ENCODE measurements at places on chromosomes 2 and 18.

DNA sequence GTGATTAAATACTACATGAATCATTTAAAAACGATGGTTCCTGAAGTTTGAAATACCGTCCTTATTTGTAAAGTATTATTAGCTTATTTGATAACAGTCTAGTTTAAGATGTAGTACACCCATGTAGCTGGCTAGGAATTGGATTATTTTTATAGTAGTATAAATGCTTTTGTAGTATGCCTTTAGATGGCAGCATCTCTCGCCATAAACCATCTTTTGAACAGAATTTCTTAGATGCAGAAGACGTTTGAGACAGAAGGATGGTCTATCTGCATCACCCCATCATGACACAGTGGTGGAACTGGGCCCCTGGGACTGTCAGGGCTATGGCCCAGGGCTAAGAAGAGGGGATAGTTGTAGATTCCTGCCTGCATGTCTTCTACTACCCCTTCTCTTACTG, 152.7 kb downstream of the WDSUB1 start:
- no peak for DNase-seq

- no peak for DNase-seq
These were observed 185.8 kb upstream of the ARL4C start for GRCh38 chr2:234682492-234683228.

DNA sequence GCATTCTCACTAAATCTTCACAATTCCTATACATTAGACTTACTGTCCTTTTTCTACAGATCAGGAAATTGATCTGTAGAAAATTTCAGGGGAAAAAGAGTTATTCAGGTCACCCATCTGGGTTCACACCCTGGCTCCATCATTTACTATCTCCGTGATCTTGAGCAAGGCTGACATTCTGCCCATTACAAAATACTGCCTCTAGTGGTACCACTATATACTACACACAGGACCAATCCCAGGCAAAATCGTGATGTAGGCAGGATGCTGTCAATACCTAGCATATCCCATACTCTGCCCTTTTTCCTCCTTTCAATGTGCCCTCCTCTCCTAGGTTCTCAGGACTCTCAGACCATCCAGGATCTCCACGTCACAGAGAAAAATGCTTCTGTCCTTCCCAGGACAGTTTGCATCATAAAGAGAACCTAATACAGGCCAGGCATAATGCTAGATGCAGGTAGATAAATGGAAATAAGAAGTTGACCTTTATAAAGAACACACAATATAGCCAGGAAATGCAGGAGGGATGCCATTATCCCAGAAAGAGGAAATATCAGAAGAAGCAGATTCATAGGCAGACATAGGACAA, 101.9 kb downstream of the CDH20 start:
- DNase-seq = no peak

DNA sequence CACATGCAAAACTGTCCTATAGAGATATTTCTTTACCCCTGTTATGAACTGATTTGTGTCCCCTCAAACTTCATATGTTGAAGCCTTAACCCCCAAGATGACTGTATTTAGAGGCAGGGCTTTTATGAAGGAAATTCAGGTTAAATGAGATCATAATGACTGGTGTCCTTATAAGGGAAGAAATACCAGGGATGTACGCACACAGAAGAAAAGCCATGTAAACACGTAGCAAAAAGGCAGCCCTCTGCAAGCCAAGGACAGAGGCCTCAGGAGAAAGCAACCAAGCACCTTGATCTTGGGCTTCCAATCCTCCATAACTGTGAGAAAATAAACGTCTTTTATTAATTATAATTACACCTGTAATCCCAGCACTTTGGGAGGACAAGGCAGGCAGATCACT, 101.3 kb upstream of the NDUFV2 start:
- no peak for DNase-seq

- no peak for DNase-seq
These were observed 496 bp downstream of the SUCLG1 start for GRCh38 chr2:84458551-84459017.

DNA sequence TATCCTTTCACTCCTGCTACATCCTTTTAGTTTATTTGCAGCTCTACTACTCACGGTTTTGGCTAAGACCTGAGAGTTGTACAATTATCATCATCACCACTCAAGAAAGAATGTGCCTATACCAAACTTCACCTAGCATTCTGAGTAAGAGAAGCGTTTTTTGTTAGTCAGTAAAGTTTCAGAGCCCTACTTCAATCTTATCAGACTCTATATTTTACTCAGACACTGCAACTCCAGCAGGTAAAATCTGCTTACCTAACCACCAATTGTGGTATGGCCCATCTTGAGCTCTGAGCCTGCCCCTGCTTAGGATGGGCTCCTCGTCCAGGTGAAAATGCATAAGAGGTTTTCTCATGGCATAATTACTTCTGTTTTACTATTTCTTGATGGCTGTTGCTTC, 37.1 kb downstream of the ICOS start:
- DNase-seq = no peak

DNA sequence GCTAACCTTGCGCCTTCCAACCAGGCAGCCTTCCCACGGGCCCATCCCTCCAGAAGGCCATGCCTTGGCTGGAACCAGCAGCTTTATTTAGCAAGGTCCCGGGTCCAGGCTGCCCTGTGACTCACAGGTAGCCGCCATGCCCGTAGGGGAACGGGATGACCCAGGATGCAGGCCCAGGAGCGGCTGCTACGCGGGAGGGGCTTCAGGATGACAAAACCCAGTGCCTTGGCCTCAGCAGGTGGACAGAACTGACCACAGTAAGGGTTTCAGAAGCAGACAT, 63.3 kb downstream of the RTP5 start:
- no peak for DNase-seq

DNA sequence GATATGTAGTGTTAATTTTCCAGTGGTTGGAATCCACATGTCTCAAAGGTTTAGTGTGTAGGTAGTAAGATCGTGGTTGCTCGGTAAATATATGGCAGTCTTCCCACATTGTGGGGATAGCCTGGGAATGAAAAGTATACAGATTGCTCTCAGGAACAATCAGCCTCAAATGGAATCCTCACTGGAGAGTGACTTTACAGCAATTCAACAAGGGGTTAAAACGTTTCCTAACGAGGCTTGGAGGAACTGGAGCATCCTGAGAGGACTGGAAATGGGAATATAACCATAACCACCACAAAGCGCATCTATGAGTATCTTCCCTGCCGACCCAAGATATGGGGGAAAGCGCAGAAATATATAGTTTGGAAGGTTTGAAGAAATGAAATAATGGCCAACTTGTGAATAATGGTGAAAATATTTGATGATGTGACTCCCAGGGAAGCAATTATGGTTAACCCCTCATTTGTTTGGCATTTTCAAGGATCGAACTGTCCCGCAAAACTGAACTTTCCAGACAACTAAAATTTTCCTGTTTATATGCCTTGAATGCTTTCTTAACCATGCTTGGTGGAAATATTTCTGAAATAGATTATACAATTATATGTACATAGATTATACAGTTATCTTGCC, 100.7 kb upstream of the FOSL2 start:
- no peak for DNase-seq

DNA sequence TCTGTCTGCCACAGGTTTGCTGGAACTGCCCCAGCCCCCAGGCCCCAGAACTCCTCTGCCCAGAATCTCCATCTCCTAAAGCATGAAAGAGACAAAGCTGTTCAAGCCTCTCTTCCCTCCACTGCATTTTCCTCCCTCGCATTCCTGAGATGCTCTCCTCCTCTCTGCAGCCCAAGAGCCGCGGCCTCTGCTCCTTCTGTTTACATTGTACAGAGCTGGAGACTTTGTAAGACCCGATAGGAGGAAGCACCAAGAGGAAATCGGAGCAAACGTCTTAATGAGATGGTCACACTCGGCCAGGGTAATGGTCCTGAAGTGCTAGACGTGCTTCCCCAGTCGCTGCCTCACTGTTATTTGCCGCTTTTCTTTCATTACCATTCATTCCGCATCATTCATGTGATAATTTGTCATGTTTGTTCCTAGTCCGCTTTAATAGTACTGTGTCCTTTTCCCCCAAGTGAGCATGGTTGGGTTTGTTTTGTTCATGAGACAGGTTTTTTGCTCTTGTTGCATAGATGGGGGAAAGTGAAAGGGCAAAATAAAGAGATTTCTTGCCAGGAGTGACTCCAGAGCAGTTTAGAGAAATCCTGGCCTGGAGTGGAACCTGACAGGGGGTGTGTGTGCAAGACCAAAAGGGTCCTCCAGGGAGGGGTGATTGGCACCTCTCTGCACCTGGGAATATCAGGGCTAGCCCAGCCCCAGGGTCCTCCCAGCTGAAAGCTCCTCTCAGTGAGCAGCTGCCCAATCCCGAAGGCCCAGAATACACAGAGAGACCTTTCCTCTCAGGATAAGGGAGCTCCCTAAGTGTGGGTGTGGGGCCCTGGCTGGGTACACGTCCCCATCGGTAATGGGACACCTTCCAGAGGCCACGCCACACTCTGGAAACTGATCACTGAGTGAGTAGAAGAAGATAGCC, 44.9 kb upstream of the ID2 start:
- no peak for DNase-seq

GRCh38 chr2:223262946-223263345, 211.0 kb downstream of the KCNE4 start:
- no peak for DNase-seq

GRCh38 chr2:43186679-43187374, 39.6 kb downstream of the ZFP36L2 start:
- no peak for DNase-seq

DNA sequence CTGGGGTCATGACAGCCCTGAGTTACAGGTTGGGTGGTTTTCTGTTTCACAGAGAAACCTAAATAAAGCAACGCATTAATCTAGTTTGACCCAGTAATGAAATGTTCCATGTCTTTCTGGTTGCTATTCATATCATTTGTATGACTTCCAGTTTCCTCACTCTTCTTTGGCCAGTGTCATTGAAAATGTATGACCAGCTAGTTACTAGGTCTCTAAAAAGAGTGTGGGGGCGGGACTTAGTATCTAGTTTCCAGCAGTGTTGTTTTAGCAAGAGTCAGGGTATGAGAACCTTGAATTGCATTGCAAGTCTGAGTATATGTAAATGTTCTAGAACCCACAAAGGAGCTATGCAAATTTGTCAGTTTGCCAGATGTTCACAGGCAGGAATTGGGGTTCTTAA, 47.7 kb downstream of the SLC9A2 start:
- DNase-seq = no peak

DNA sequence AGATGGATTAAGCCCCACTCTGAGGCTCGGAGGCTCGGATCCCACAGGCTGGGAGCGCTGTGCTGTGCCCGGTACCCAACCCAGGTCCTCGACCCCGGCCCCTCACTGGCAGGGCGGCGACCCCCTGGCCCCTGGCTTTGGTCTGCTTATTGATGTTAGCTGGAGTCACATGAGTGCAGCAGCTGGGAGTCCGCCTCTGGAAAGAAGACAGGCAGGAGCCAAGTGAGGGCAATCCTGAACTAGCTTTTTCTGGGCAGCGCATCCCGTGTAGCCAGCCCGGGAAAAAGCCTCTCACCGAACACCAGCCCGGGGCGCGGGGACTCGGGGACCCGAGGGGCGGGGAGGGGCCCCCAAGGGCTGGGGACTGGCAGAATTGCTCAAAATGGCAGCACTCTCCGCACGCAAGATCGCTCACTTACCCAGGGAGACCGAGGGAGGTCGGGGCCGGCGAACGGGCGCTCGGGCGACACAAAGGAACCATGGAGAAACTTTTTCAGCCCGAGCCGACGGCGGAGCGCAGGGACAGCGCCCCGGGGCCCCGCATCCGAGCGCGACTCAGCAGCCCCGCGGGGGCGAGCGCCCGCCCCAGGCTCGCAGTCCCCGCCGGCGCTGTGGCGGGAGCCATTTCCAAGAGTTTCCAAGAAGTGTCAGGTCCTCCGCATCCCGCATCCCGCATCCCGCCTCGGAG, 567 bp downstream of the TMEM200C start:
- no peak for DNase-seq

- no peak for DNase-seq
These were observed 31.4 kb downstream of the KCNIP3 start for GRCh38 chr2:95328358-95329125.

DNA sequence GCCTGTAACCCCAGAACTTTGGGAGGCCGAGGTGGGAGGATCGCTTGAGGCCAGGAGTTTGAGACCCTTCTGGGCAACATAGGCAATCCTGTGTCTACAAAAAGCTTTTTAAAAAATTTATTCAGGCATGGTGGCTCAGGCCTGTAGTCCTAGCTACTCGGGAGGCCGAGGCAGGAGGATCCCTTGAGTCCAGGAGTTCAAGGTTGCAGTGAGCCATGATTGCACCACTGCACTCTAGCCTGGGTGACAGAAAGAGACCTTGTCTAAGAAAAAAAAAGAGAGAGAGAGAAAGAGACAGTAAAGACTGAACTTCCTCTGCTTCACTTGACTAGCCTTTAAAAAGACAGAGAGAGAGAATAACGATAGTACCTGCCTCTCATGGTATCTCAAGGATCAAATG, 62.4 kb downstream of the INPP5D start:
- DNase-seq = no peak

DNA sequence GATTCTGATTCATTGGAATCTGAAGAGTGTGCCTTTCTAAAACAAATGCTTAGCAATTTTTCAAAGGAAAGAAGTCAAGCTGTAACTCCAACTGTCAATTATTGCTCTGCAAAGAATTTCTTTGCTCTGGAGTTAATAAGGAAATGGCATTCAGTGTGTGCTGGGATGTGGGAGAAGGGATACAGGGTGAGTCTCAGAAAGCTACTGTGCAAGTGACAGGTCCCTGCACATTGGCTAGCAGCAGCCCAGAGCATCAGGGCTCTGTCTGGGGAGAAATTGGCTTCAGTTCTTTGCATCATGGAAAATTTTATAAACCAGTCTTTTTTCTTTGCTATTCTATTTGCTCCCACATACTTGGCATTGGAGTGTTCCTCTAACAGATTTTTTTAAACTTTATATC, 1.1 kb upstream of the SYT4 start:
- no peak for DNase-seq

GRCh38 chr18:43129946-43130524, 14.6 kb upstream of the RIT2 start:
- DNase-seq = no peak

DNA sequence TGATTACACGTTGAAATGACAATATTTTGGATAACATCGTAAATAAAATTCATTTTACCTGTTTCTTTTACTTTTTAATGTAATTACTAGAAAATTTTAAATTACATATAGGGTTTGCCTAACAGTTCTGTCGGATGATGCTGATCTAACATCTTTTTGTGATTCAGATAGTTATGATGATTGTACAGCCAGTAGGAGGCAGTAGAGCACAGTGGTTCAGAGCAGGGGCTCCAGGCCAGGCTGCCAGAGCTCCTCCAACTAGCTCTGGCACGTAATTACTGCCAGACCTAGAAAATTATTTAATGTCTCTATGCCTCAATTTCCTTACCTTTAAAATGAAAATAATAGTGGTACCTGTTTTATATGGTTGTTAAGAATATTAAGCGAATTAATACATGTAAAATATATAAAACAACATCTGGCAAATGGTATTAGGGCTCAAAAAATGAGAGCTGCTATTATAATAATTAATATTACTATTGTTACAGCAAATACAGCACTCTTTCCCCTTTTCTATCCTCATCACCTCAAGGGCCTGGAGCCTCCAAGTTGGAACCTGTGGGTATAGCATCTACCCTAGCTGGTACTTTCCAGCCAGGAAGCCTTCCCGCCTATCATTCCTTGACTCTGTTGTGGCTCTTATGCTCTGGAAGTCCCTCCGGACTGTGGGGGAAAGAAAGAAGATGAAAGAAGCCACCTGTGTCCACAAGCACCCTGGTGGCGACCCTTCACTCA, 47.7 kb upstream of the PLA2R1 start:
- no peak for DNase-seq

GRCh38 chr2:44768438-44769236, 172.9 kb upstream of the SIX3 start:
- no peak for DNase-seq

Data from stimulated activated CD8-positive, alpha-beta memory T cell treated with anti-CD3 and anti-CD28 coated beads, Interleukin-2, amount 100 ng/mL, for 1 hour (primary cell).